Cardiac muscle cell (in vitro differentiated cells and primary cell): ENCODE measurements at places on chromosomes 5 and 9. TPM values are rescaled to one million over a fixed set of nuclear protein-coding genes. Genes with fewer than 3 reads are reported as not detected.

KLF9 gene
- 0.28 and 0.30 TPM in 2 replicates for total RNA-seq

GRCh38 chr9:27540502-27540901, 10.9 kb upstream of the MOB3B start:
- no peak overlapping the region for H3K27ac ChIP-seq
- no peaks in the 10 kb centered on the region for H3K36me3 ChIP-seq
- DNase-seq: peak; percentile 36
- H3K4me3 ChIP-seq: no peak overlapping the region
- H3K4me1 ChIP-seq: no peaks in the 10 kb centered on the region
- H3K27me3 ChIP-seq: no peaks in the 10 kb centered on the region

CENPH gene
- total RNA-seq: 17.7 and 26.7 TPM in 2 replicates

DNA sequence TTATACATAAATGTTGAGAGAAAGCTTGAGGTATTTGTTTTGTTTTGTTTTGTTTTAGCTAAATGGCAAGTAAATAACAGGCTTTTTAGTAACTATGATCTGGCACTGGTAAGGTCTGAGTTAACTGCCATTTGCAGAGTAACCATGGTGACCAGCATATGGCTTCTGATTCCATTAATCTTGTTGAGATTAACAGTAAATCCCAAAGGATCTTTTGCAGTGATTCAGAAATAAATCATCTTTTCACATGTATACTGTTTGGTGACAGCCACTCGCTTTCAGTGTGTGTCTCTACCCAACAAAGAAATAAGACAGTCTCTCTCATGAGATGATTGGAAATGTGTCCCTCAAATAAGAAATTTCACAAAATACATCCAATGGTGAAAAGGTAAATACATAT, 235.6 kb downstream of the RAB3C start:
- H3K27me3 ChIP-seq: no peaks in the 10 kb centered on the region
- no peaks in the 10 kb centered on the region for H3K36me3 ChIP-seq
